ENCODE measurements at places on chromosomes 12 and 14. TPM values are rescaled to one million over a fixed set of nuclear protein-coding genes. Genes with fewer than 3 reads are reported as not detected.

Gene RNU4-1
- 2,598 TPM for total RNA-seq

Gene AGAP2
- 0.33 TPM for total RNA-seq

- DNase-seq, result no peak
Measured at GRCh38 chr12:31728289-31728916, 418 bp downstream of the AMN1 start.

- no peak for DNase-seq
Measured at GRCh38 chr12:103697971-103698751, 111.1 kb downstream of the STAB2 start.

GRCh38 chr12:131010396-131011131 is 56.9 kb downstream of the ADGRD1 start:
- no peak for DNase-seq

DNA sequence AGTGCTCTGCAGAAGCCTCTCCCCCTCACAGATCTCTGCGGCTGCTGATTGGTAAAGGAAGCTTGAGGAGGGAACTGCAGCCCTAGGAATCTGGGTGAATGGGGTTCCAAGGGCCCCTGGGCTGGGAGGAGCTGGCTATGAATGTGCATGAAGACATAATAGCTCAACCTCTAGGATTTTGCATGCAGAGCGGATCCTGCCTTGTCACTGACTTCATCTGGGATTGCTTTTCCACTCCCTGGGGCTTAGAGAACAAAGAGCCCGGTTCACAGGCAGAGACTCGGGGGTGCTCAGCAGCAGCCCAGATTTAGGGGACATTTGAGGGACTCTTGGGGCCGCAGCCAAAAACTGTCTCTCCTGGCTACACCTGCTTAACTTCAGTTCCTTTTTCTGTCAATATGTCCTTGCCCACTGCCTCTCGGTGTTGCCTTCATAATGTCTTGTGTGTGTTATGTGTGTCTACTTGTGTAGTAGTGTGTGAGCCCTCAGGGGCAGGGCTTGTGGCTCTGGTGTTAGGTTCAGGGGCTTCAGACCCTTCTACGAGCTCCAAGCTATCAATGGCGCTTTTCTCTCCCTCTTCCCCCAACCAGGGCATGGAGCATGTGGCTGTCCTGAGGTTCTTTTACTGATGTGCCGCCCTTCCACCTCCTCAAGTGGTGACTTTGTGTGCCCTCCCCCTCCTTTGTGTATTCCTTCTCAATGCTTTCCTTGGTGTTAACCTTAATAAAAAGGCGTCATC is 1.9 kb downstream of the CCDC184 start:
- DNase-seq, result no peak

Gene CYP46A1
- not detected for total RNA-seq

DNA sequence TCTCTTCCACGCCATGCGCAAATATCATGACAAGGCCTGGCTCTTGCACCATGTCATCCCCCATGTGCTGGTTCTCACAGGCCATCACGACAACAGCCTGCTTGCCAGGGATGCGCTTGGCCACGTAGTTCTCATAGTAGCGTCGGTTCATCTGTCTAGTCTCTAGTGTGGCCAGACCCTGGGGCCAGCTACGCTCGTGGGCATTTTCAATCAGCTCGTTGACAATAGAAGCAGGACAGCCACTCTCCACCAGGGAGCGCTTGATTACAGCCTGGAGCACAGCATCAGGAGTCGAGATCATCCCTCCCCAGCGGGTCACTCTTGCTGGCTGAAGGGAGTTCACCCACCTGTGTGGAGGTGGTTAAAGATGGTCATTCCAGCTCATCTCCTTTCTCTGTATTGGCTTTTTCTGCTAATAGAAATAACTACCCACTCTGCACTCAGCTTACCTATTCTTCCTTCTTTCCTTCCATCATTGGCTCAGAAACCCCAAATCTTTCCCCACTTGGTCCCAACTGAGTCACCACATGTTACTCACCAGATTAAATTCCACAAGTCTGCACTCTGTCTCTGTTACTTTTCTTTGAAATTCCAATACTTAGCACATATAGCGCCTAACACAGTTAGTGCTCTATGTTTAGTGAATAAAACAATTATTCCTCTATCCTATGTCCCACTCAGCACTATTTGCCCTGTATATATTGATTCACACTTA is 15.1 kb downstream of the RNF41 start:
- DNase-seq, result peak; percentile 50

DNA sequence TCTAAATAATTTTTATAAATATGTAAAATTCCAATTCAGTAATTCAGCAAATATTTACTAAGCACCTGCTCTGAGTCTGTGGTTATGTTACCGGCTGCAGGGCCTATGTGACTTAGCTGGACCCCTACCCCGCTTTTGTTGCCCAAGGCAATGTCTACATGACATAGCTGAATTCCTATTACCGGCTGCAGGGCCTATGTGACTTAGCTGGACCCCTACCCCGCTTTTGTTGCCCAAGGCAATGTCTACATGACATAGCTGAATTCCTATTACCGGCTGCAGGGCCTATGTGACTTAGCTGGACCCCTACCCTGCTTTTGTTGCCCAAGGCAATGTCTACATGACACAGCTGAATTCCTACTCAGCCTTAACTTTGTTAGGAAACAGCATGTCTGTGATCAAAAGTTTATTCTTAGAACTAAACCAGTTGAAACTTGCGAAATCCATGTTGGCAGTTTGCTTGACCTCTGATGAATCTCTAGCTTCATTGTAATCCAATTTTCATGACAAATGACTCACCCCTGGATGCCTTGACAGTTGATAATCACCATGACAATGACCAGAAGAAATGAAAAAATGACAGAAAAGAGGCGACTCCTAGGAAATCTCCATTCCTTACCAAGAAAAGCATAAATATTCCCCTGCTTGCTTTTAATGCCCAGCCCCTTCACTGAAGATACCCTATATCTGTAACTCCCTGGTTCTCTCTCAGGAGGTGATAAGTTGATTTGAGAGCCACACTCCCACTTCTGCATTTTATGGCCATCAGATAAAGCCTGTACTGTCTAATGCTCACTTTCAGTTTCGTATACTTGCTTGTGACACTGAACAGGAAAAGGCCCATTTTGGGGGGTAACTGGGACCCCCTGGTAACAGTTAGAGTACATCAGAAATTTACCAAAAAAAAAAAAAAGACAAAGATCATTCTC is 148.4 kb upstream of the SYT10 start:
- peak; percentile 93 for DNase-seq

GRCh38 chr14:39873791-39874190 is 441.6 kb upstream of the FBXO33 start:
- DNase-seq, result no peak

DNA sequence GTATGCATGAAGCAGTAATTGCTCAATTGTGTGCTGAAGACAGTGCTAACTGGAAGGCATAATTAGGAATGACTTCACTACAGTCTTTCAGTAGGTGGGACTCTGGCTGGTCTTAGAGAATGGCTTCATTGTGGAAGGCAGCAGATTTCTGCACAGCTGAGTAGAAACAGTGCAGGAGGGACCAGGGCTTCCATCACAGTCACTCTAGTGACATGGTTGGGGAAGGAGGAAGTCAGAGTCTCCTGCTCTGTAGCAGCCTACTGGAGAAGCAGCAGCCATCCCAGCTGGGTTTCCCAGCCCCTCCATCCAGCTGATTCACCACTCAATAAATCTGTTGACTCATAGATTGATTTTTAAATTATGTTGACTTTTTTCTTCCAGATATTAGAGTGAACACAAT is 80.6 kb upstream of the DBX2 start:
- no peak for DNase-seq

Measured in mammary epithelial cell (primary cell).